ENCODE measurements at places on chromosomes 5 and 9.

- DNase-seq = peak; percentile 77
Measured at GRCh38 chr5:126970517-126971017, 59.8 kb downstream of the MARCHF3 start.

GRCh38 chr5:131382407-131383395 is 118.8 kb downstream of the CDC42SE2 start:
- peak; percentile 30 for DNase-seq

GRCh38 chr5:157855404-157855994 is 3.4 kb downstream of the CLINT1 start:
- DNase-seq = peak; percentile 79

DNA sequence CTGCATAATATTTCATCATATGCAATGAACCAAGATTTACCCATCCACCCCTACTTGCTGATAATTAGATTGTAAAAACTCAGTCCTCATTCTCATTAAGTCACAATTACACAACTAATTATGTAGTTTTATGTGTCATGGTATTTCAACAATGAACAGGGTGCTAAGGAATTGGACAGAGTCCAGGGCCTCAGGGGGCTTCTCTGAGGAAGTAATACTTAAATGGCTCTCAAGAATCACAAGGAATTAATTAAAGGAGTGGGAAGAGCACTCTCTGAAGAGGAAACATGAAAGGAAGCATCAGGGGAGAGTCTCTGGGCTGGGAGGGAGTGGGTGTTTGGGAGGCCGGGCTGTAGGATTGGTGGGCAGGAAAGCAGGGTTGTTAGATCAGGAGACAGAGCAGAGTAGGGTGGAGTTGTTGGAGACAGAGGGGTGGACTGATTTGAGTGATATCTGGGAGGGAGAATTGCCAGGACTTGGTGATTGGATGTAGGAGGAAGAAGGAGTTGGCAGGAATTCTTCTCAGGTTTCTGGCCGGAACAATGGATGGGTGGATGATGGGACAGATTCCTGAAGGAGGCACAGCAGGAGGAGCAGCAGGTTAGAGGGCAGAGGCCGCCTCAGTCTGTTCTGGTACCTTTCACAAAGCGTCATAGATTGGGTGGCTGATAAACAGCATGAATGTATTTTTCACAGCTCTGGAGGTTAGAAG is 23.0 kb upstream of the NSG2 start:
- no peak for DNase-seq

- no peak for DNase-seq
Measured at GRCh38 chr9:72089451-72090130, 29.2 kb upstream of the C9orf57 start.

GRCh38 chr9:8643896-8644295 is 844.3 kb upstream of the DMAC1 start:
- DNase-seq = no peak

DNA sequence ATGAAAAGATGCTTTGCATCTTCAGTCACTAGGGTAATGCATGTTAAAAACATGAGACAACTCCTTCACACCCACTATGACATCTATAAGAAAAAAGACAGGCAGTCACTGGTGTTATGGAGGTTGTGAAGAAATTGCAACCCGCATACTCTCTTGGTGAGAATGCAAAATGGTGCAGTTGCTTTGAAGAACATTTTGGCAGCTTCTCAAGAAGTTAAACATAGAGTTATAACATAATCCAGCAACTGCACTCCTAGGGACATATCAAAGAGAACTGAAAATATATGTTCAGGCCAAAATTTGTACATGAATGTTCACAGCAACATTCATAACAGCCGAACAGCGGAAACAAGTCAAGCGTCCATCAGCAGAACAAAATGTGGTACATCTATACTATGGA is 46.3 kb upstream of the TBC1D9B start:
- no peak for DNase-seq

DNA sequence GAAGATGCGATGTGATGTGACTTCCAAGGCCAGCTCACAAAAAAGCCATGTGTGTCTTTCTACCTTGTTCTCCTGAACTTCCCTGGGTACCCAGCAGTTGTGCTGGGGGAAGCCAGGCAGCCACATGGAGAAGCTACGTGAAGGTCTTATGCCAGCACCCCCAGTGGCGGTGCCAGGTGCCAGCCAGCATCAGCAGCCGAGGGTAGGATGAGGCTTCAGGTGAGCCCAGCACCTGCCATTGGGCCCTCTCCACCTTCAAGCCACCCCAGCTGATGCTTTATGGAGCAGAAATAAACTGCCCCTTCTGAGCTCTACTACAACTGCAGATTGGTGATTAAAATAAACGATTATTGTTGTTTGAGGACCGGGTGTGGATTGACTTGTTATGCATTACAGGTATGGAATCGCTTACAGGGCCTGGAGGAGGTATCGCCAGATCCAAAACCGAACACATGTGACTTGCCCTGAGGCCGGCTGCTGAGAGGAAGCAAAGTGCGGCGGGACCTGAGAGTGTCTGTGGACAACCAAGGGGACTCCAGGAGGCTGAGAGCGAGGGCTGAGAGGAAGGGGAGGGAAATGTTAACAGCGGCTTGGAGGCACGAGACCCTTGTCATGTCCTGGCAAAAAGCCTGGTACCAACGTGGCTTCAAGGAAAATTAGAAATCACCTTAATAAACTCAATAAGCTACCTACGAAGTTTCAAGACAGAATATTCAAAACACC is 36.0 kb upstream of the OLFM1 start:
- DNase-seq = no peak

DNA sequence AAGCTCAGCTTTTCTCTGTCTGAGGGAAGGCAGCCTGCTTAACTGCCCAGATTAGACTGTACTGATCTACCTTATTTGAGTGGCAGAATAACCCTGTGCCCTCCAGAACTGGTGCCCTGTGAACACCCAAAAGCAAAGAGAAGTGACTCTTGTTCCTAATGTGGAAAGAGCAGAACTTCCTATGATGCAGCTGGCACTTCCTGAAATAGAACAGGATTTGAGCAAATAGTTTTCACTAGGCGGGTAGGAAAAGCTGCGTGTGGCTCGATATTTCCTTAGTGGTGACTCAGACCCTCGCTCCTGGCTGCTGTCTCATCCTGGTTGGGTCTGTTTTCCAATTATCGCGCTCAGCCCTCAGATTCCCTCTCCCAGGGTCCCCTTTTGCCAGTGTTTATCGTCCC is 89.9 kb downstream of the SH3TC2 start:
- peak; percentile 83 for DNase-seq

- no peak for DNase-seq
Measured at GRCh38 chr5:76626738-76627137, 3.5 kb upstream of the F2RL2 start.

DNA sequence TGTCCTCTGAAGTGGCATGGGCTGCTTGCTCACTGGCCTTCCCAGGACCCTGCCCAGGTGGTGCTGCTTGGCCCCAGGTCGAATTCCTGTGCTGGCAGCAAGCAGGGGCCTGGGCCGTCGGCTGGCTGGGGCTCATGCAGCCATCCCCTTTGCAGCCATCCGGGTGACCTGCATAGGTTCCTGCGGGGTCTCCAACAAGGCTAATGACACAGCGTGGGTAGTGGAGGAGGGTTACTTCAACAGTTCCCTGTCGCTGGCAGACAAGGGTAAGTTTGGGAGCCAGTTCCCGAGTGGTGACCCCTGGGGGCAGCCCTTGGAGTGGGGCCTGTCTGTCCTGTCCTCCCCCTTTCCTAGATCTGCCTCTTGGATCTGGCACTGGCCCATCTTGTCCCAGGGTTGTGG is 6.1 kb upstream of the EHMT1 start:
- DNase-seq = no peak

- no peak for DNase-seq
Measured at GRCh38 chr9:85667374-85667773, 74.4 kb downstream of the AGTPBP1 start.

DNA sequence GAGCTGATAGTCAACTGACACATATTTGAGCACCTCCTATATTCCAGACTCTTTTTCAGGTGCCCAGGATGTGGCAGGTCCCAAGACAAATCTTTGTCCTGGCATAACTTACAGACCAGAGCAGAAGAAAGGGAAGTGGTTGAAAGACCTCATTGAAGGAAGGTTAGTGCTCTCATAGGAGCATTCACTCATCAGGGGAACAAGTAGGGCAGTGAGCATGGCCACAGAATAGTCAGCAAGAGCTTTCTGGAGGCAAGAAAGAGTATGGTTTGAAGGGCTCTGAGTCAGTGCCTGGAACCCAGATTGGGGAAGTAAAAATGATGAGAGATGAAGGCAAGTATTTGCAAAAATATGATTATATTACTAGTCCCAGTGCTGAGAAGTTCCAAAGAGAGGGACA is 25.0 kb upstream of the ERMP1 start:
- DNase-seq = no peak

- DNase-seq = no peak
Measured at GRCh38 chr9:38408719-38409118, 15.5 kb downstream of the IGFBPL1 start.

DNA sequence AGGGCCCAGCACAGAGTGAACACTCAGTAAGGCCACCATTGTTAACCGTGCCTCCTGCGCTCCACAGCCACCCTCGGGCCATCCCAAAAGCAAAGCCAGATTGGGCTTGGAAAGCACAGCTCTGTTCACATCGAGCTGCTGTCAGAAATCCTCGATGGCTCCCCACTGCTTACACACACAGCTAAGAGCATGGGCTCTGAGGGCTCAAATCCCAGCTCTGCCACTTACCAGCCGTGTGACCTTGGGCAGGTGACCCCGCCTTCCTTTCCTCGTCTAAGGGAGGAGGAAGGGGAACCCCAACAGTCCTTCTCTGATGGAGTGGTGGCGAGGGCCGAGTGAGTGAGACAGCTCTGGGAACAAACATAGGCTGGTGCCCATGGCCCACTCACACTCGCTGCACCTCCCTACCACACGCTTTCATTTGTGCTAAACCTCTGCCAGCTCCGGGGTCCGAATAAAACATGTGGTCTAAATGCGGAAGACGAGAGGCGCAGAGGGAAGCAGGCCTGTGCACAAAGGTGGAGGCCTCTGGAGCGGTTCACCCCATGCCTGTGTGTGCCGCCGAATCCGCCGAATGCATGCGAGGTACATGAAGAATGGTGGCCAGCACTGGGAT is 139.3 kb downstream of the PAX5 start:
- no peak for DNase-seq

- no peak for DNase-seq
Measured at GRCh38 chr5:73126957-73127356, 6.6 kb downstream of the TMEM171 start.

DNA sequence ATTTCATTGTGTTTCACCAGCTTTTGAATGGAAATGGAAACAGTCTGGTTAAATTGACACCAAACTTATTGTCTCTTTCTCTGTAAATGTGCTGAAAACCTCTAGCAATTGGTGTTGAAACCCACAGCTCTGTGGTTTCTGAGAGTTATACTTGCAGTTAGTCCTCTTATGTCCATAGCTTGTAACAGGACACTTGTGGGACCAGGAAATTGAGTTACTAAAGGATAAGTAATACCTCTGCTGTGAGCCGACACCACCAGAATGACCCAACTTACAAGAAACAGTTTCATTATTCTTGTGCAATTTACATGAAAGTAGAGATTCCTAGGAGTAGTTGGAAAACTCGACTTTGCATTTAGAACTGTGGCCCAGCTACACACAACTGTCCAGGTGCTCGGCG is 191.5 kb downstream of the CFAP90 start:
- no peak for DNase-seq

DNA sequence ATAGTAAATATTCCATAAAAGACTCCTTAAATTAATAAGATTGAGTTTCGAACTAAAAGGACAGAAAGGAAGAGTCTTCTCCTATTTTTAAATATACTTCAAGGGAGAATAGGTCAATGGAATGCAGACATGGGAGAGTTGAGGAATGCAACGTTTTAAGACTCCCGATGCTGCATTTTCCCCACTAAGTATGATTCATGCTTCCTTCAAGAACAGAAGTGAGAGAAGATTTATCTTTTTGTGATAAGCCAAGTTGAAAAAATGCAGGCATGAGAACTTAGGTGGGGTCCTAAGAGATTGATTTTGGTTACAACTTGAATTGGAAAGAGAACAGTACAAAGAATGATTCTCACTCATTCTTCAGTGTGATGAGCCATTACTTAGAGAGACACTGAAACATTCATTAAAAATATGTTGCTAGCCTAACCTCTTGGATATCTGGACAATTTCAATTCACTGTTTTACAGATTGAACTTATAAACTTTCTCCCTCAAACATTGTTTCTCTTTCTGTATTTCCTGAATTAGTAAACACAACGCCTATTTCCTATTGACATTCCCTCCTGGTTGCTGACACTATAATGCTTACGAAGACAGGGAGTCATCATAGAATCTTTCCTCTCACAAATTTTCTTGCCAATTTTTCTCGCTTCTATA is 1666.1 kb upstream of the WWC1 start:
- DNase-seq = no peak

- DNase-seq = no peak
Measured at GRCh38 chr5:35239476-35239875, 9.2 kb upstream of the PRLR start.

DNA sequence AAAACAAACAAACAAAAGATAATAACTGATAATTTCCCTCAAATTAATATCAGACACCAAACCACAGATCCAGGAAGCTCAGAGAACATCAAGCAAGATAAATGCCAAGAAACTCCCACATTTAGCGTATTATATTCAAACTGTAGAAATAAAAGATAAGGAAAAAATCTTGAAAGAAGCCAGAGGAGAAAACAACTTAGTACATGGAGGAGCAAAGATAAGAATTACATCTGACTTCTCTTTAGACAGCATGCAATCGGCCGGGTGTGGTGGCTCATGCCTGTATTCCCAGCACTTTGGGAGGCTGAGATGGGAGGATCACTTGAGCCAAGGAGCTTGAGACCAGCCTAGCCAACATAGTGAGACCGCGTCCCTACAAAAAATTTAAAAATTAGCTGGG is 17.2 kb upstream of the MLANA start:
- DNase-seq = no peak

DNA sequence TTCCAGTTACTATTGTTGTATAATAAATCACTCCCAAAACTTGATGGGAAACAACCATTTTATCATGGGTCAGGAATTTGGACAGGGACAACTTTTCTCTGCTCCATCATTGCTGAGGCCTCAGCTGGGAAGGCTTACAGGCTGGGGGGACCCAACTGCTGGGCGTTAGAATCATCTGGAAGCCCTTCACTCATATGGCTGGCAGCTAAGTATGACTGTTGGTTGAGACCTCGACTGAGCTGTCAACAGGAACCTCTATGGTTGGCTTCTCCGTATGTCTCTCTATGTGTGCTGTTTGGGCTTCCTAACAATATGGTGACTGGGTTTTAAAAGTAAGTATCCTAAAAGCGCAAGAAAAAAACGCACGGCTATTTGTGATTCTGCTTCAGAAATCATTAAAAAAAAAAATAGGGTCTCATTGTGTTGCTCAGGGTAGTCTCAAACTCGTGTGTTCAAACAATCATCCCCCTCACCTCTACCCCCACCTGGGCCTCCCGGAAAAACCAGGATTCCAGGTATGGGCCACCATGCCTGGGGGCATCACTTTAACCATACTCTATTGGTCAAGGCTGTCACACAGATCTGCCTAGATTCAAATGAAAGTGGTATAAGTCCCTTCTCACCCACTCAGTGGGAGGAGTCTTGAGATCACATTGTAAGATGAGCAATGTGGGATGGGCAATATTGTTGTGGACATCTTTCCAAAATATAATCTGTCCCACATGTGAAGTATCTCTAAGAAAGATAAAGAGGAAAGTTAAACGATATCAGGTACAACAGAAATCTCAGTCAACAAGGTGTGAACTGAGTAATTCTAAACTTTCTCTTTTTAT is 15.2 kb downstream of the FNBP1 start:
- no peak for DNase-seq
